ENCODE measurements at places on chromosomes 2 and 18.
A peak's percentile ranks its signal among the peaks of the same experiment; 100 is the strongest.

DNA sequence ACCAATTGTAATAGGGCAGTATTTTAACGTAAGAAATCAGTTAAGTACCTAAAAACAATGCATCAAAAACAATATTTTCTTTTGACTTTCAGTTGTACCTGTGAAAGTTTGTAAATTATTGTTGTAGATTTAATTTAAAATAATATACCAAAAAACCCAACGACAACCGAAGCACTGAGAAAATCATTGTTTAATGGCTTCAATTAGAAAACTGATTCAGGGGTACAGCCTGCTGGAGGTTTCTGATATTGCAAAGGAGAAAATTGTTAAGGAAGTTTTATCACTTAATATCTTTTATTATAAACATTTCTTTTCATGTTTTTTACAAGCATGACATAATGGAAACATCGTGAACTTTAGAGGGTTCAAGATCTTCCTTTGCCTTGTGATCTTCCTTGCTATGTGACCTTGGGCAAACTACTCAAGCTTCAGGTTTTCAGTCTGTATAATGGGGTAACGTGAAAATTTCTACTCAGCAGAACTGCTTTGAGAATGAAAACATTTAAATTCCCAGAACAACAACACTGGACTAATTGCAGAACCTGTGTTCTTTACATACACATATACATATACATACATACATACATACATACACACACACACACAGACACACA is 76.3 kb upstream of the GLS start:
- DNase-seq, result no peak

- no peak for DNase-seq
These were observed 88.7 kb upstream of the TEX51 start for GRCh38 chr2:126810001-126810400.

GRCh38 chr2:176001281-176001915 is 669 bp downstream of the LNPK start:
- DNase-seq, result peak; percentile 13

DNA sequence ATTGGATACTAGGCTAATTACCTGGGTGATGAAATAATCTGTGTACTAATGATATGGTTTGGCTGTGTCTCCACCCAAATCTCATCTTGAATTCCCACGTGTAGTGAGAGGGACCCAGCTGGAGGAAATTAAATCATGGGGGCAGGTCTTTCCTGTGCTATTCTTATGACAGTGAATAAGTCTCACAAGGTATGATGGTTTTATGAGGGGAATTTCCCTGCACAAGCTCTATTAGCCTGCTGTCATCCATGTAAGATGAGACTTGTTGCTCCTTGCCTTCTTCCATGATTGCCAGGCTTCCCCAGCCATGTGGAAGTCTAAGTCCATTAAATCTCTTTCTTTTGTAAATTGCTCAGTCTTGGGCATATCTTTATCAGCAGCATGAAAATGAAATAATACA is 394.1 kb upstream of the SYT4 start:
- DNase-seq, result no peak

- no peak for DNase-seq
These were observed 20.3 kb upstream of the AAK1 start for GRCh38 chr2:69663860-69664259.

DNA sequence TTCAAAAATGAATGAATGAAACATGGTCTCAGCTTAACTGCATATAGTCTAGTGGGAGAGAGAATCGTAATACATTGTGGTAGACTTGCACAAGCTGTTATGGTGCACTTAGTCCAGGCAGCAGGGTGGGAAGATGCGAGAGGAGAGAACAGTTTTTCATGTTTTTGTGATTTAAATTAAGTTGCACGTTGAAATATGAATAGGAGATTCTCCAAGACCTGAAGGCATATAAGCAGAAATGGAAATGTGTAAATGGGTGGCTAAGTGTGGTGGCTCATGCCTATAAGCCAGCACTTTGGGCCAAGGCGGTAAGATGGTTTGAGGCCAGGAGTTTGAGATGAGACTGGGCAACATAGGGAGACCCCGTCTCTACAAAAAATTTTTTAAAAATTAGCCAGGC is 60.5 kb downstream of the TMEM185B start:
- DNase-seq, result no peak

DNA sequence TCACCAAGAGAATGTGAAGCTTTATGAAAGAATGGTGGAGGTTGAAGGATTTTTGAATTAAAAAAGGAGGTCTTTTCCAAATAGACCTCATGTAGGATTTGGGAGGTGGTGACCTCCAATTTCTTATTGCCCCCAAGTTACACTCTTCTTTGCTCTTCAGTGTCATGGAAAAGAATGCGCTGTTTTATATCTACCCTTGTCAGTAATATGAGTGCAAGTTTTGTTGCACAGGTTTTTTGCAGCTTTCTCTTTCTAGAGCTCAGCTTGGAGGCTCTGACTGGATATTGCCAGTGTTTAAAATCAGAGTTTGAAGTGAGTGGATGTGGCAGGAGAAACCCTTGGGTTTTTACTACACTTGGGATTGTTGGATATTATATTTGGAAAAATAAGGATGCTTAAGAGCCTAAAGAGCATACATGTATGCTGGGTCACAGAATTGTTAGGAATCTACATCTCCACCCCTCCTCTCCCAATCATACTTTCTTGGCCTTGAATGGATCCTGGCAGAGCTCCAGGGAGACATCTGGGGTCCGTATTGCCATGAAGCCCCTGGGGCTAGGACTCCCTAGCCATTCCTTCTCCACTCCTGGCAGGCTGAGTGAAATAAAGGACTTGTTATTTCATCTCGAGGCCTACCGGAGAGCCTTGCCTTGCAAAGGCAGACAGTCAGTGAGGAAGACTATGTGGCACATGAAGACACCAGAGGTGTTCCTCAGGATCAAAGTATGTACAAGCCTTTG is 43.8 kb downstream of the APOB start:
- no peak for DNase-seq

DNA sequence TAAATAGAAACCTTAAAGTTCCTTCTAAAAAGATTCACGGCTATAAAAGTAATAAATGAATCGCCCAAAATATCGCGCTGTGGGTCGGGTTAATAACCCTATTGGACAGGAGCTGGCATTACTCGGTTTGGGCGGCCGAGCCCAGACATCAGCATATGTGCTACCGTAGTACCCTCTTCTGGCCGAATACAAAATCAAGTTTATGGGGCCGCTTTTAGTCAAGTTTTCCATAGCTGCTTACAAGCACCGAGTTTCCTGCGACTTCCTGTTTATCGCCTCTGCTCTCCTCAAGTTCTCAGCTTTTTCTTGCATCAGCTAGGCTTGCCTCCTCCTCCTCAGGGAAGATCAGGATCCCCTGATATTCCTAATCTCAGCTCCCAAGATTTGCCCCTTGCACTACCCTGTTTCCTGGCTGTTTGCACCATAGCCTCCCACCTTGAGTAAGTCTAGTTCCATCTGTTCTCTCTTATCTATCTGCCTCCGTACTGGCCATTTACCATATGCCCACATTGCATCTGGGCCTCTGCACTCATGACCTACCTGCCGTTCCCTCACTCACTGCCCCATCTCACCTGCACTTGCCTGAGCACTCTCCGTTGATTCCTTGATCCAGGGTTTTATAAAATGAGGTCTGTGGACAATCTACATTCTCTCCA is 56.1 kb downstream of the SLC35F5 start:
- DNase-seq, result no peak

DNA sequence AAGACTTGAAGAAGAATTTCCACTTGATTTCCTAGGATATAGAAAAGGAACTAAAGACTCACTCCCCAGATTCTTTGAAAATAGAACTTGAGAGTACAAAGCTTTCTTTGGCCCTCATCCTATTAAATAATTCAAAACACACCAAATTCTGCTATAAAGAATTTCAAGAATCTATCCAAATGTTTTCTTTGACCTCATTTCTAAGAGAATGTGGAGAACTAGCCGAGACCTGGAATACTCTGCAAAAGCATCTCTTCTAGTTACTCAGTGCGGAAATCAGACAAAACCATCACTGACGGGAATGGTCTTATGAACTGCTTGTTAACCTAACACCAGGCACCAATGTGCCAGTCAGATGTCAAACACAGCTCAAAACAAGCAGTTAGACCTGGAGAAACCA is 44.2 kb upstream of the ARL5A start:
- DNase-seq, result no peak

- no peak for DNase-seq
These were observed 113.1 kb upstream of the RAB12 start for GRCh38 chr18:8496186-8496585.

GRCh38 chr2:131031431-131031841 is 61.8 kb downstream of the FAM168B start:
- DNase-seq, result no peak

DNA sequence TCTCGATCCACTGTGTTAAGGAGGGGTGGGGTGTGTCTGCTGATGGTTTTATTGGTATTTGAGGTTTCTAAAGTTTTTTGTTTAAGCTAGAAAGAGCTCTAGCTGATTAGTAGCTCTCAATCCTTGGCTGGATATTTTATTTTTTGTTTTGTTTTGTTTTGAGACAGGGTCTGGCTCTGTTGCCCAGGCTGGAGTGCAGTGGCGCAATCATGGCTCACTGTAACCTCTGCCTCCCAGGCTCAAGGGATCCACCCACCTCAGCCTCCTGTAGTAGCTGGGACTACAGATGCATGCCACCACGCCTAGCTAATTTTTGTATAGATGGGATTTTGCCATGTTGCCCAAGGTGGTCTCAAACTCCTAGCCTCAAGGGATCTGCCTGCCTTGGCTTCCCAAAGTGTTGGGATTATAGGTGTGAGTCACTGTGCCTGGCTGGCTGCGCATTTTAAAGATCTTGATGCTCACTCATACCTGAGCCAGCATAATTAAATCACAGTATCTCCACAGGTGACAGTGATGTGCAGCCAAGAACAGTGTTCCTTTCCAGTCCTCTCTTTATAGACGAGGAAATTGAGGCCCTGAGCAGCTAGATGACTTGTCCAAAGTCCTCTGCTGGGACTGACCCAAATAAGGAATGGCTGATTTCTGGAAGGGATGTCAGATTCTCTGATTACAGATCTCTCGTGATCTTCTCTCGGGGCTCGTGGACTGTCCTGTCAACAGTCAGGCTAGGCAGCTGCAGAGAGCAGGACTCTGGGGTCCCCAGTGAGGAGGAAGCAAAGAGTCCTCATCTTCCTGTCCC is 44.5 kb downstream of the SPTBN1 start:
- DNase-seq, result no peak

DNA sequence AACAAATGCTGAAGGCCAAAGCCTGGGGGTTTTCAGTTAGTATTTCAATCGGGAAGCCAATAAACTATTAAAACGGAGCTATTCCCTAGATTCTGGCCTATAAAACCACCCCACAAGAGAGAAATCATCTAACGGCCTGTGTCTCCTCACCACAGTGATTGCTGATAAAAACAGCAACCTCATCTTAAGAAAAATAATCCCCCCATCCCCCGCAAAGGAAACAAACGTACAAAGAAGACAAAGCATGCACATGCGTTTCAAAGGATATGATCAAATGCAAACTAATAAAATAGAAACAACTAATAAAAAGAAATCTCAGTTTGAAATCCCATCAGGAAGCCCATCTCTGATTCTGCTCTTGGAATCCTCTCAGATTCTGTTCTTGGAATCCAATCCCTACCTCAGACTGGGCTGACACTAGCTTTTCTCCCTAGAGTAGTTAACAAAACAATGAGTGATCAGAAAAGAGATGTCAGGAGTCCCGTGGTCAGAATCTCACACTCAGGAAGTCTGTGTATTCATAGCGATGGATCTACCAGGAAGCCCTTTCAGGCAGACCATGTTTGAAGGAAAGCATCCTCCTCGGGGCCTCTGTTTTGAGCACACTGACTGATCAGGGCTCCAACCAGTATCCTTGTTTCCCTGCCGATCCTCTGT is 150.7 kb downstream of the THADA start:
- DNase-seq, result no peak

GRCh38 chr2:57402755-57403154 is 643.9 kb upstream of the VRK2 start:
- no peak for DNase-seq

GRCh38 chr2:137942037-137942832 is 22.0 kb upstream of the HNMT start:
- no peak for DNase-seq

DNA sequence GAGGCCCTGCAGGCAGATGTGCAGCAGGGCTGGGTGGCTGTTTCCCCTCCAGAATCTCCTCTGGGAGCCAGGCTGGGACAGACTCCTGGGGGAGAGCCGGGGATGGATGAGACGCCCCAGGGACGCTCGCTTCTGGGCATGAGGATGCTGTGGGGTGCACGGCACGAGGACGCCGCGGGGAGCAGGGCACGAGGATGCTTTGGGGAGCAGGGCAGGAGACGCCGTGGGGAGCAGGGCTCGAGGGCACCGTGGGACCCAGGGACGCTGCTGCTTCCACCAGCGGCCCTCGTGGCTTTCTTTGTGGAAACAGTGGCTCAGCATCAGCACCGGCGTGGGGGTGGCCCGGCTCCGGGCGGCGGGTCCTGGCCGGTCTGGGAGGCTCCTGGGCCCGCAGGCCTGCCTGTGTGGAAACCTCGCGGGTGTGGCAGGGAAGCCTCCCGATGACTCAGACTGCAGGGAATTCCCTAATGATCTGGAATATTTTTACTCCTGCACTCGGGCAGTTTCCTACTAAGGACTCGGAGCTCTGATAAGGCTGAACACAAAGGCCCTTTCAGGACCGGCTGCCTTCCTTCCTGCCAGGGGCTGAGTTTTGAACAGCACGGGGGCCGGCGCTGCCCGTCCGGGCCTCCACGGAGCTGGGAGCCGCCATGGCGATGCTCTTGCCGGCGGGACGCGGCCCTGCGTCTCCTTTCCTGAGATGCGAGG is 62.6 kb downstream of the NFATC1 start:
- peak; percentile 60 for DNase-seq

DNA sequence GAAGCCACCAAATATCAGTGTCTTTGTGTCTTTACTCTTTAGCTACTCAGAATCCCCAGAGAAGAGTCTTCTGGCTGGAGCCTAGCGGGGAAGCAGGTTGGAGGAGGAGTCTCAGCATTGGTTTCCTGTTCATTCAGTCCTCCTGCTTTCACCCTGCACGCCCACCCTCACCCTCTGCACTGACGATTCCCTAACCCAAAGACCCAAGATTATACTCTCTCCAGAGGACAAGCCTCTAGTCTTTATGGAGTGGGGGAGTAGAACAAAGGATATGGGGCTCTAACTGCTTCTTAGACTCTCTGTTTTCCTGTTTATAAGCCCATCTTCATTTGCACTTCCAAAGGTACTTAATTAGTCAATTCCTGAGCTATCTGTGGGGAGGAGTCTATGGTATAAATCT is 338.8 kb downstream of the AGPS start:
- DNase-seq, result no peak

GRCh38 chr18:6382963-6383362 is 31.7 kb downstream of the L3MBTL4 start:
- DNase-seq, result no peak

GRCh38 chr2:208872591-208872990 is 466.0 kb downstream of the PTH2R start:
- no peak for DNase-seq

GRCh38 chr18:26653943-26654615 is 105.7 kb upstream of the KCTD1 start:
- no peak for DNase-seq

Data from GM04504 (cell line).